ENCODE measurements at places on chromosomes 3 and 15. TPM values are rescaled to one million over a fixed set of nuclear protein-coding genes. Genes with fewer than 3 reads are reported as not detected.

PTX3 gene
- total RNA-seq, result 29.2 TPM

DZIP1L gene
- total RNA-seq, result 27.5 TPM

PCCB gene
- 16.7 TPM for total RNA-seq

GOLGA8G gene
- total RNA-seq, result not detected

DNA sequence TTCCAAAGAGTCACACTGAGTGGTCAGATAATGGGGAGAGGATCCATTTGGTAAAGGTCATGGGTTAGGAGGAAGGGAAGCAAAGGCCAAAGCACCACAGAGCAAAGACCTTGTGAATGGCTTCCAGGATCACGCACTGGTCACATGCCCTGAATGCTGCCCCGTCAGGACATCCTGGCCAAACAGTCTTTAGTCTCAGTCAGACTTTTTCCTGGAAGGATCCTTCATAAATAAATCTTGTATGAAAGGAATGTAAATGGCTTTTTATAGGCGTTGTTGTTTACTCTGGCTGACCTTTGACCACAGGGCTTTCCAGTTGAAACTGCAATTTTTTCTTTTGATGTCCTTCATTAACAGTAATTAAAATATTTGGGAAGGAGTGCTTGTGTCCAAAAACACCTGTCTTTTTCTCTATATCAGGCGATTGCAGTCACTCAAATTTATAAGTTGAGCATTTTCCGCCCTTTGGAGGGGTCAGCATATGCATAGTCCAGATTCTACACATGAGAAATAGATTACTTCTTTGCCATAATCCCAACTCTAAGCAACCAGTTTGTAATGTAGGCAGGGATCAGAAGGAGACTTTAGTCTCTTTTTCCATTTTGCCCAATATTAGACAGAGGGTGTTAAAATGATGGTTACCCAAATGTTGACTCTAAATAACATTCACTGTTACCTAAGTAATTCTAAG lies 48.4 kb downstream of the CHAC1 start:
- no peak for DNase-seq
- peaks cover 10% of the 10 kb centered on the region for H3K4me1 ChIP-seq
- no peaks in the 10 kb centered on the region for H3K27me3 ChIP-seq
- peaks cover 23% of the 10 kb centered on the region for H3K36me3 ChIP-seq

DNA sequence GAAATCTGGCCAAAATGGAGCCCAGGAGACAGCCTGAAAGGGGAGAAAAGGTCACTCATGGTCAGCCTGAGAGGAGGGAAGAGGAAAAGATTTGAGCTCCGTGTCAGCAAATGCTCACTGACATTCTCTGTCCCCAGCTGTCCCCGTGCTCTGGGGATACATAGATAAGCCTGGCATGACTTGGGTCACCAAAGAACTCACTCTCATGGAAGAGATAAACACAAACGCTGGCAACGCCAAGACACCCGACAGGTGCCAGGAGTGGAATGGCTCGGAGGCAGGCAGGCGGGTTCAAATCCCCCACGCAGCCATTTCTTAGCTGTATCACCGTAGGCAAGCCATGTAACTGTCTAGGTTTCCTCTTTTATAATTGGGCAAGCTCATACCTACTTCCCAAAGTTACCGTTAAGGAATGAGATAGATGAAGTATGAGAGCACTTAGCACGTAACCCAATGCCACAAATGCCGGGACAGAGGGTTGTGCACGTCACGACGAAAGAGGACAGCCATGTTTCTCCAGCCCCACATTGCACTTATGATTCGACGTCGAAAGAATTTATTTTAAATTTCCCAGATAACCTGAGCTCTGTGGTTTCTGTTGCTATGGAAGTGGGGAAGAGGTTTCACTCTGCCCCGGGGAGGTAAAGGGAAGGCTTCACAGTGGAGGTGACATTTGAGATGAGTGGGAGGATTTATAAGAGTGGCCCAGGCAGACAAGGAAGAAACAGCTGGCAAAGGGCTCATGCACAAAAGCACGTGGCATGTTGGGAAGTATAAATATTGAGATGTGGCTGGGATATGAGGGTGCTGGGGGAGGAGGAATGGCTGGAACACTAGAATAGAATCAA lies 41.4 kb upstream of the TSEN2 start:
- H3K27ac ChIP-seq, result no peak overlapping the region
- H3K36me3 ChIP-seq, result no peaks in the 10 kb centered on the region
- no peak for DNase-seq
- H3K4me1 ChIP-seq, result peaks cover 20% of the 10 kb centered on the region
- no peaks in the 10 kb centered on the region for H3K27me3 ChIP-seq

- H3K4me3 ChIP-seq, result peak overlapping the region; percentile 86
- H3K36me3 ChIP-seq, result no peaks in the 10 kb centered on the region
- DNase-seq, result no peak
- peak overlapping the region; percentile 82 for H3K27ac ChIP-seq
Measured at GRCh38 chr15:88623061-88623460, 1.9 kb downstream of the AEN start.

- no peak overlapping the region for H3K27ac ChIP-seq
- no peaks in the 10 kb centered on the region for H3K4me1 ChIP-seq
- no peaks in the 10 kb centered on the region for H3K36me3 ChIP-seq
- no peaks in the 10 kb centered on the region for H3K27me3 ChIP-seq
Measured at GRCh38 chr3:18111796-18112232, 313.3 kb downstream of the SATB1 start.

DNA sequence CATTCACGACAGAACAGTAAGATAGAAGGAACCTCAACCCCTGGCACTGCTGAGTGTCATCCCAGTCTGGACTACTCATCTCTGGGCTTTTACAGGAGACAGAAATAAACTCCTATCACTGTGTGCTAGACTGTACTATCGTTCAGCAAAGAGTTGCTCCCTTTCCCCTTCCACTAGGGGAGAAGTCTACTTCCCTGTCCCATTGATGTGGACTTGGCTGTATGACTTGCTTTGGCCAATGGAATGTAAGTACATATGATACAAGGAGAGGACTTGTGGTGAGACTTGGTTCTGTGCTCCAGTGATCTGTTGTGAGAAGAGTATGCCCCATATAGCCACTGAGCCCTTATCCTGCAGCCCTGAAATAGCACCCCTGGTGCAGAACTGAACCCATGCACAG lies 5.3 kb upstream of the KIF7 start:
- H3K4me3 ChIP-seq, result no peak overlapping the region
- H3K27ac ChIP-seq, result no peak overlapping the region
- no peak for DNase-seq
- H3K36me3 ChIP-seq, result no peaks in the 10 kb centered on the region
- peaks cover 17% of the 10 kb centered on the region for H3K4me1 ChIP-seq

DNA sequence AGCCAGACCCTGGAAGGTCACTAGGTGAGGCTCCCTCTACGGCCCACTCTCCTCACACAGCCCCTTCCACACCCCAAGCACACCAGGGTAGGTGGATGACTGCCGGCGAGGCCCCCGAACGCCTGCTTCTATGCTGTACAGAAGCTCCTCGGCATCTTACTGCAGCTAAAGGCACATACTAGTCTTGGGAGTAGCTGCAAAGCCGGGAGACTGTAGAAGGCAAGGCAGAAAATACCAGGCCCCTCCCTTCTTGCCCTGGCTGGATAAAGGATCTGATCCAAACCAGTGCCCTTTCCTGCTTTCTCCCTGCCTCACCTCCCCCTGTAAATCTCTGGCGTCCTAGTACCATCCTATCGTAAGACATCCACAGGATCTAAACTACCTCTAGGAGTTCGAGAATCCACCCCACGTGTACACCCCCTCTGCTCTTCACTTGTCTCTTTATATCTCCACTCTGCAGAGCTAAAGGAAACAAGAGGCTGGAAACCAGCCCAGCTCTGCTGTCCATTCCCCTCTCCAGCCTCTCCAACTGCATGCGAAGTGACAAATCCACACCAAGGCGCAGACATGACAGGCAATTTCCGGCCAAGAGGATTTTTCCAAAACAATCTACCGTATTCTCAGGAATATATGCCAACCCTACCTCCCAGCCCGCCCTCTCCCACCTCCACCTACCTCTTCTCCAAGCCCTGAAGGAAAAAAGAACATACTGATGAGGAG lies 11.8 kb downstream of the TNK2 start:
- no peaks in the 10 kb centered on the region for H3K36me3 ChIP-seq
- H3K27me3 ChIP-seq, result no peaks in the 10 kb centered on the region
- peak overlapping the region; percentile 89 for H3K27ac ChIP-seq
- peak overlapping the region; percentile 61 for H3K4me3 ChIP-seq
- peaks cover 74% of the 10 kb centered on the region for H3K4me1 ChIP-seq
- no peak for DNase-seq

DNA sequence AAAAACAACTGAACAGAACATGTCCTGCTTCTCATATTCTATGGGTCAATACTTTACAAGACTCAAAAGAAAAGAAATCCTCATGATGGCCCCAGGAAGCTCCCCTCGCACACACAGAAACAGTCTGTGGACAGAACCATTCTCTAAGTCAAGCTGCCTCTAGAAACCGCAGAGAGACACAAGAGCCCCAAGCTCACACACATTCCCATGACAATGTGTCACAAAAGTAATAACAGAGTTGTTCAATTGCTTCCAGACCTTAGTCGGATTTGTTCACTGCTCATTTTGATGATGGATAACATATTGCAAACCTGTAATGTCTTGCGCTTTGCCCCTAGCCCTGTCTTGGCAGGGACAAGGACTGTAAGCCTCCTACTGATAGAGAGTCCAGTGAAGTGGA lies 60.9 kb downstream of the UMPS start:
- peak overlapping the region; percentile 89 for H3K27ac ChIP-seq
- H3K4me3 ChIP-seq, result no peak overlapping the region
- H3K27me3 ChIP-seq, result no peaks in the 10 kb centered on the region
- H3K36me3 ChIP-seq, result no peaks in the 10 kb centered on the region
- DNase-seq, result no peak

DNA sequence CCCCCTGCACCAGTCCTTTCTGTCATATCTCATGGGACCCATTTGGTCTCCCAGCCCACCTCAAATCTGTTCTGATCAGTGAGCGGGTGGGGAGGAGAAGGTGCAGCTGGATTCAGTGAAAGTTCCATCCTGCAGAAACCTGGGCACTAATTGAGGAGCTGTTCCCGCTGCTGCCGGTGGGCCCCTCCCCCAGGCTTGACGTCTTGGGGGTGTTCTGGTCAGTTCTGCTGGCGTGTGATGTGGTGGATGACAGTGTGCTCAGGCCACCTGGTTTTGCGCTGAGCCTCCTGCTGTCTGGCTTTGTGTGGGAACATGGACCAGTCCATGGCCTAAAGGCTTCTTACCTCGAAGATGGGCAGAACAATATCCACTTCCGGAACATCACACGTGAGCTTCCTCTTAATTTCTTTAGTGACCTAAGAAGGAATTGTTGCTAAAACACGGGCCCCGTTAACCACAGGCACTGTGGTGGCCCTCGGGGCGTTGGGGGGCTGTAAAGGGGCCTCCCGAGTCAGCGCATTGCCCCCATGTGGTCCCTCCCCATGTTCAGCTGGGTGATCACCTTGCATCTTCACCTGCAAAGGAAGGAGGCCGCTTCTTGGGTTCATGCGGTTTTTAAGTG lies 59.7 kb downstream of the RGMA start:
- peaks cover 49% of the 10 kb centered on the region for H3K4me1 ChIP-seq
- peak overlapping the region; percentile 2 for H3K4me3 ChIP-seq
- DNase-seq, result no peak

DNA sequence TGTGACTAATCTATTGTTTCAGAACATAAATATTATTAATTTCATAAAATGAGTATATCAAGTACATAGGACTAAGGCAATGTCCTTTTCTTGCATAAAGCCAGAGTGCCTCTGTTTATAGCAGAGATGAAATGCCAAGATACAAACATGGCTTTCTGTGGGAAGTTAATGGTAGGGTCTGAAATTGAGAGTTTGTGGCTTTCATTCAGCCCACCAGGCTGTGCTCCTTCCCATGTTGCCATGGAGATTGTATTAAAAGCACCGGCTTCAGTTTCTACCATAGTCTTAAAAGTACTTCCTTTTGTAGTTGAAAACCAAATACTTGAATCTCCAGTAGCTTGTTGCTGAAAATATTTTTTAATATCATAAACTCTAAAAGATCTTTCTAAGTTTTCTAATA lies 114.0 kb downstream of the LRRC28 start:
- H3K4me3 ChIP-seq, result no peak overlapping the region
- no peaks in the 10 kb centered on the region for H3K27me3 ChIP-seq
- DNase-seq, result no peak
- H3K36me3 ChIP-seq, result no peaks in the 10 kb centered on the region
- no peak overlapping the region for H3K27ac ChIP-seq

DNA sequence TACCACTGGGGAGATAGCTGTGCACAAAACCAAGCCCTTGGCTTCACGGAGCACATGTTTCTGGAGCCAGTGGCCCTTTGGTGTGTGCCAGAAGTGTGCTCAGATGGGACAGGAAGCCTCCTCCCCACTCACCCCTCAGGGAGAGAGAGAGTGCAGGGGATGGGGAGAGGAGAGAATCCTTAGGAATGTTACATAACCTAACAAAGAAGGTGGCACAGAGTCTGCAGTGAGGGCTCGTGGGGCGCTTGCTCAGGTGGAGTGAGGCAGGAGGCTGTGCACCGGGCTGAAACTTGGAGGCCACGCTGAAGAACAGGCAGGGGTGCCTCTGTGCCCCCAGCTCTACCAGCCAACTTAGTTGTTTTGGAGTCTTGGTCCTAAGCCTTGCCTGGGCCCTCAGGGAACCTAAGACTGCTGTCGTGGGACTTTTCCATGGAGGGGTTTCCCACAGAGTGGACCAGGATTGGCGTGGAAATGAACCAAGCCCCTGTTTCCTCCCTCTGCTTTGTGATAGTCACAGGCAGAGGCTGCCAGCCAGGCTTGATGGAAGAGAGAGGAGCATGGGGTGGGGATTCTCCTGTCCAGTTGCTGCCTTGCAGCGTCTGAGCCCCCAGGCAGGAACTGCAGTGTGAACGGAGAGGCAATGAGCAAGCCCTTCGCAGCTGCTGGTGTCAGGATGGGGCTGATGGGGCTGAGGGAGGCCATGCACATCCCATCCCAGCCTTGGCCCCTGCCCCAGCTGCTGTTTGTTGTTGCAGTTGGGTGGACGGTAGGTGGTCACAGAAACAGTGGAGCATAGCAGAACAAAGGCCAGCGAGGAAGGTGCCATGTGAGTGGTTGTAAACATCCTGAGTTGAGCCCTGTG lies 32.7 kb downstream of the PDIA5 start:
- no peaks in the 10 kb centered on the region for H3K27me3 ChIP-seq
- H3K4me1 ChIP-seq, result peaks cover 13% of the 10 kb centered on the region
- H3K27ac ChIP-seq, result no peak overlapping the region
- no peak for DNase-seq

DNA sequence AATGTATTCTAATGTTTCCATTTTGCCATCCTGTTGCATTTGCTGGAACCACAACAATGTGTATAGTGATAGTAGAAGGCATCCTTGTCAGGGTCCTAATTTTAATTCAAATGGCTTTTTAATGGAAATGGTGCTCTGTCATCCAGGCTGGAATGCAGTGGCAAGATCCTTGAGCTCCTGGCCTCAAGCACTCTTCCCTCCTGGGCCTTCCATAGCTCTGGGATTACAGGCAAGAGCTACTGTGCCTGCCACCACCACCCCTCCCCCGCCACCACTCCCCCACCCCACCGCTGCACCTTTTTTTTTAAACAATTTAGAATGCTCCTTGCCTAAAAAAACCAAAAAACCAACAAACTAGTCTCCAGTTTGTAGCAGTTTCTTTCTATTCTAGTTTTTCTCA lies 15.2 kb upstream of the IQCF6 start:
- H3K27me3 ChIP-seq, result no peaks in the 10 kb centered on the region
- no peaks in the 10 kb centered on the region for H3K36me3 ChIP-seq
- H3K4me3 ChIP-seq, result no peak overlapping the region
- no peak for DNase-seq
- H3K27ac ChIP-seq, result no peak overlapping the region
- no peaks in the 10 kb centered on the region for H3K4me1 ChIP-seq
